ENCODE measurements at places on chromosomes 6 and 20. TPM values are rescaled to one million over a fixed set of nuclear protein-coding genes. Genes with fewer than 3 reads are reported as not detected.

The AGPAT4 gene
- 4.1 TPM for total RNA-seq

The MYLK2 gene
- total RNA-seq, result 0.13 TPM

The WFDC12 gene
- total RNA-seq, result not detected

The GINS1 gene
- total RNA-seq, result 2.2 TPM

The LY6G5C gene
- total RNA-seq, result 2.7 TPM

The C20orf204 gene
- 0.47 TPM for total RNA-seq

The GJA10 gene
- not detected for total RNA-seq

The SDCBP2 gene
- 1.8 TPM for total RNA-seq

The IFNGR1 gene
- total RNA-seq, result 45.4 TPM

The ALDH8A1 gene
- total RNA-seq, result not detected

DNA sequence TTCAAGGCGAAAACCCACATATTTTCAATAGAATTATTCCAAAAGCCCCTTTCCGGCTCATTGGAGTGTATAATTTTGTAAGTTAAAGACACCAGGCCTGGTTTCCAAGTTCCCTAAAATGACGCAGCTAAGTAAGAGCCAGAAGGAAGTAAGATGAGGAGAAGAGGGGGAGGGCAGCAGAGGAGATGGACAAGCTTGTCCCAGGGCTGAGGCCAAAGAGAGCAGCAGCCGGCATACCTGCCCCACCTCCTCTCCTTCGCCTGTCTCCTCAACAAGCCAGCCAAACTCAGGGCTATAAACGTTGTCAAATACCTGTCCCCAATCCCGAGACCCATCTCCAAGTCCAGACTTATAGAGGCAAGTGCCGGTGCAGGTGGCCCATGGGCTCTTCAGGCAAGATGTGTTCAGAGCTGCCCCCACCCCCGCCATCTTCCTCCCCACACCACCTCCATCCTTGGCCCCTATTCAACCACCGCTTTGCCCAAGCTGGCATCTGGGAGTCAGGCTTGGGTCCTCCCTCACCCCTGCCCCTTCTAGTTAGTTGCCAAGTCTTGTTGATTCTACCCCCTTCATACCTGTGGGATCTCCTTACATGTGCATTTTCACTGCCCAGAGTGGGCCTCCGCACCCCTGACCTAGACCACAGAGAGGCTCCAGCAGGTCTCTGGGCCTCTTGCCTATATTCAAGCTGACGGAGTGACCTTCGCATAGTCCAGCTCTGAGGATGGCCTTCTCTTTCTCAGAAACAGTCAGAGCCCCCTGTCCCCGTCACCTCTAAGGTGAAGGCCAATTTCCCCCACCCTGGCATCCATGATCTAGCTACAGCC, 75.7 kb upstream of the SIRPA start:
- DNase-seq, result no peak

- no peak for DNase-seq
These were observed 5.8 kb upstream of the SRPK1 start for GRCh38 chr6:35926509-35927215.

- no peak for DNase-seq
These were observed 12.0 kb downstream of the TMEM63B start for GRCh38 chr6:44139351-44139743.

DNA sequence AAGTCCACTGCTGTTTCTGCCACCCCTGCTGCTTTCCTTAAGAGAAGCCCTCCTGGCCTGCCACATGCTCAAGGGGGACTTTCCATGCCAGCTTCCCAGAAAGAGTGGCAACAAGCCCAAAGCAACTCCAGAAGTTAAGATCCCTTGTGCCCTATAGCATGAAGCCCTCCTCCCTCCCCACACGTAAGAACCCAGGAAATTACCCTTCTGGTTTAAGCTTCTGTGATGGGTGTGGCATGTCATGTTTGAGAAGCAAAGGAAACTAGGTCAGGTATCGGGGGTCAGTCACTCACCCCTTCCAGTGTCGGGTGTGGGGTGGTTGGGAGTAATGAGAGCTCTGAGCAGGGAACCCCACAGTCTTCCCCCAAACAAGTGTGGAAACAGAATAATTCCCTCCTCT, 196.1 kb downstream of the LRFN2 start:
- no peak for DNase-seq

- DNase-seq, result no peak
These were observed 107.9 kb upstream of the MLIP start for GRCh38 chr6:54003316-54003715.

- DNase-seq, result no peak
These were observed 38.0 kb upstream of the ECHDC1 start for GRCh38 chr6:127381384-127381783.

DNA sequence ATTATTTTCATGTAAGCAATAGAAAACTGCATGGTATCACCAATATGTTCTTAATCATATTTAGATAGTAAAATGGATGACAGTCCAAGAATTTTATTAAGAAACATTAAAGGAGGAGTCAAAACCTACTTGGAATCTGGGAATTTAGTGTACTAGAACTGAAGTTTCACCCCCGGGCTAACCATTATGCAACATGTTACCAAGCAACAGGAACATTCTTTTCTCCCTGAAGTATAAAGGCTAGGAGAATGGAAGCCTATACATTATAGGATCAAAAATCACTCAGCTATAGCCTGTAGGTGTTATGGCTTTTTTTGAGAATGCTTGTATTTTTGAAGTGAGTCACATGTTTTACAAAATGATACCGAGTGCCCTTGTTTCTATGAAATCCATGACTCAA, 538.3 kb downstream of the GRIK2 start:
- no peak for DNase-seq

DNA sequence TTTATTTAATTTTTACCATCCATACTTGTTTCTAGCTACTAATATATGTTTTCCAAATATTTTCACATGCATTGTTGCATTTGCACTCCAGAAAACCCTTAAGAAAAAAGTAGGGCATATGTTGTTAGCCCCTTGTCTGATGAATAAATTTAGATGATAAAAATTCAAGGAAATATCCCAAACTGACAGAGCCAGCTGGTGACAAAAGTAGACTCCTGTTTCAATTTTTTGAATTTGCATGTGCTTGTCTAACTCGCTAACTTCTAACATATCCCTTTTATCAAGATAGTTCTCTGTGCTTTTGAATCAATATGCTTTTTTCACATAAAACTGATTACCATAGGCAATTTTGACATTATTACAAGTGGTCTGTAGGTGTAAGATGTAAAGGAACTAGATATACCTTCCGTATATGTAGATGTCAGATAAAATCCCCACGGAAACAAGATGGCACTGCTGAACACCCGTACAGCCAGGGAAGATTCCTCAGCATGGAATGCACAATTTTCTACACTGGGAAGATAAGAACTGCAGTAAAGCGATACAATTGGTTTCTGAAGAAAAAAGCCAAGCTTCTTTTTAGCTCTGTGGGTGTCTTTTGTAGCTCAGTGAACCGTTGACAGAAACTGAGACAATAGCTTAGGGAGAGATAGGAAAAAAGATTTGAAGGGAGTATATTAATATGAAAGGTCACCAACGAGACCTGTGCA, 437.6 kb upstream of the RNF217 start:
- no peak for DNase-seq

DNA sequence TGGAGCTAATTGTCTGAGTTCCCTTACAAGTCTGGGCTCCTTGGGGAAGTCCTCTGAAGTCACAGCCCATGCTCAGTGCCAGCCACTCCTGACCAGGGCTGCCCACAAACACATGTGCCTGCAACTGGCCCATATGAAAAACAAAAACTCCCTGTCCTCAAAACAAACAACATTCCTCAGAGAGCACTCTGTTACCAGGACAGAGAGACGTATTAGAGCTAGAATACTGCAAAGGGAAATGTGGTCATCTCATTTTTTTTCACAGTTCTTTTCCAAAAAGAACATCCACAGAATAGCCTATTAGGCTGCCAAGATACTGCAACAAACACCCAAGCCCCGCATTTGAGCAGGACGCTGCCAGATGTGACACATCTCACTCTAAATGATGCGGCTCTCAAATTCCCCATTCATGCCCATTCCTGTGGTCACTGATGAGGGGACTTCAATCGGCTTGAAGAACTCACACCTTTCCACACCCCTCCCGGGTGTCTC, 71.1 kb downstream of the SLC22A23 start:
- peak; percentile 66 for DNase-seq

- DNase-seq, result peak; percentile 7
These were observed 560.1 kb downstream of the UTRN start for GRCh38 chr6:144845186-144845585.

DNA sequence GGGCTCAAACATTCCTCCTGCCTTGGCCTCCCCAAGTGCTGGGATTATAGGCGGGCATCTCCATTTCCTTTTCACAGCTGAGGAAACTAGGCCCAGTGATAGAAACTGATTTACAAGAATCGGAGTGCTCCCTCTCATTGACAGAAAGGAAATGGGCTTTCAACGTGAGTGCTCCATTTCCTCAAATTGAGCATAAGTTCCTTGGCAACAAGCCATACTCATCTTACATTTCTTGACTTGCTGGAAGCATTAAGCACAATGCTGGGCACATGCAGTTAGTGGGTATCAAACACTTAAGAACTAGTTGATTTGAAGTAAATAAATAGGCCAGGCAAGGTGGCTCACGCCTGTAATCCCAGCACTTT, 54.7 kb downstream of the FGD2 start:
- no peak for DNase-seq
